Right renal pelvis (tissue), 4 donors: ENCODE measurements at places on chromosomes 7 and 10. TPM values are rescaled to one million over a fixed set of nuclear protein-coding genes. Genes with fewer than 3 reads are reported as not detected.

RHOBTB1 gene
- polyA plus RNA-seq, result 77.9 TPM

HOXA6 gene
- polyA plus RNA-seq, result 43.2 TPM

SHH gene
- 2.3 TPM for polyA plus RNA-seq

DNA sequence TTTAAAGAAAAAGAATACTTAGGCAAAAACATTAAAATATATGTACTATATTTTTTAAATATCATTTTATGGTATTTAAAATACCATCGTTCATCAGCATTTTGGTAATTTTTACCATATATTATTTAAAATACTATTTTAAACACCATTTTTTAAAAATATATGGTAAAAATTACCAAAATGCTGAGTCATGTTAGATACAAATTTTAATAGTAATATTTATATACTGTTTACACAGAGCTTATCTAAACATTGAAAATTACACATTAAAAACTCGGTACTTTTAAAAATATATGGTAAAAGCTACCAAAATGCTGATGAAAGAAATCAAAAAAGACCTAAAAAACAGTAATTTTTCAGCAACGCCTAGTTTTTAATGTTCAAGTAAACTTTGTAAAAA is 105.6 kb downstream of the TPK1 start:
- no peak for DNase-seq

GRCh38 chr7:13489386-13489785 is 500.1 kb downstream of the ETV1 start:
- no peak for DNase-seq
